Activated naive CD4-positive, alpha-beta T cell (primary cell): ENCODE measurements at places on chromosomes 12 and 14.

- DNase-seq = no peak
Measured at GRCh38 chr12:9649532-9649940, 20.0 kb upstream of the CLEC2D start.

DNA sequence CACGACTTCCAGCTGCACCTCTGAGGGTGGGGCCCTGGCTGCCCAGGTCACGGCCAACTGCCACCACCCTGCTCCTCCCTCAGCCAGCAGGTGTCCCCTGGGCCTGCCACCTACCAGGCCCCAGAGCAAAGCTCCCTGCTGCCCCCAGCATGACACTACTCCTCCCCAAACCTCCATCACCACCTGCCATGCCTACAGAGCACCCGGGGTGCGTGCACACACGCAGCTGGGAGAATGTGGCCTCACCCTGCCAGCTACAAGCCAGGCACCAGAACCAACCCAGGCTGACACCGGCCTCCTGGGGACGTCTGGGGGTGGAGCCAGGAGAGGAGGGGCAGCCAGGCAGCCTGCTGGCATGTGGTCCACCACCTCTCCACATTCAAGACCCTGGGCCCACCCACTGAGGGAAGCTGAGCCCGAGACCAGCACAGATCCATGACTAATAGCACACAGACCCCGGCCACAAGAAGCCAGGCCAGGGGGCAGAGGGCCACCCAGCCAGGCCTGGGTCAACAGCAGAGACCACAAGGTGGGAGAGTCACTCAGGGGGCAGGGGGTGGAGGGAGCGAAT is 3.4 kb downstream of the JAG2 start:
- DNase-seq = no peak

DNA sequence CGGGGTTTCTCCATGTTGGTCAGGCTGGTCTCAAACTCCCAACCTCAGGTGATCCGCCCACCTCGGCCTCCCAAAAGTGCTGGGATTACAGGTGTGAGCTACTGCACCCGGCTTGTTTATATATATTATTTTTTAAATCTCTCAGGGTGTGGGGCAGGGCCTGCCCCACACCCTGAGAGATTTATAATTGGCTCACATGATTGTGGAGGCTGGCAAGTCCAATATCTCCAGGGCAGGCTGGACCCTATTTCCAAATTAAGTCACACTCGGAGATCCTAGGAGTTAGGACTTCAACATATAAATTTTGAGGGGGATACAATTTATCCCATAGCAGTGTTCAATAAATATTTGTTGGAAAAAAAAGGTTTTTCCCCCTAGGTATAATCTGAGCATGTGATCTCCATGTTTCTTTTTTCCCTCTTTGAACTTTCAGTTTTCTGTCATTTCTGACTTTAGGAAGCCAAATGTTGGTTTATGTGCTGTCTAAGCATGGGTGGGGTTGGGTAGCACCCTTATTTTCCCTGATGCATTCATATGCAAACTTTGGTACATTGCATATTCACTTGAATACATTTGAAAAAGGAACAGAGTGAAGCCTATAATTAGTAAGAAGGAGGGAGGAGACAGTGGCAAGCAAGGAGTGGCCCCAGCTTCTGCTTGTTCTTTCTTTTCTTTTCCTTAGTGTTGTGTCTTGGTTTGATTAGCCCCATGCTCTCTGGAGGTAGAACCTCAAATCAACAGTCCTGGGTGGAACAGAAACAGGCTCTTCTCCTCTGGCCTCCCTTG is 8.7 kb upstream of the A2ML1 start:
- DNase-seq = no peak

DNA sequence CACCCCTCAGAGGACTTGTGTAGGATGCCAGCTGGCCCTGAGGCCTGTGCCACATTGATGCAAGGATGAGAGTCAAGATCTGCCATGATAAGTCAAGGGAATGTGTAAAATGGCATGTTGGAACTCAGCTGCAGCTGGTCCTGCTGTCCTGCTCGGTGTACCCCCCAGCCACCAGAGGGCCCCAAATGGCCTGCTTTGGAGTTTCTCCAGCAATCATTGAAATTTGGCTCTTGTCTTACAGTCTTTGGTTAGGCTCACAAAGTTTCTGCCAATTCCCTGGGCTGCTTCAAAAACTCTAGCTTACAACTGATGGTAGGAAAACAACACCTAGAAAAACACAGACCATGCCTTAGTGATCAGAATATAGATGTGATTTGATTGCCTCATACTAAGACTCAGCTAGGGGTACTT is 76.8 kb downstream of the HSD17B6 start:
- no peak for DNase-seq

DNA sequence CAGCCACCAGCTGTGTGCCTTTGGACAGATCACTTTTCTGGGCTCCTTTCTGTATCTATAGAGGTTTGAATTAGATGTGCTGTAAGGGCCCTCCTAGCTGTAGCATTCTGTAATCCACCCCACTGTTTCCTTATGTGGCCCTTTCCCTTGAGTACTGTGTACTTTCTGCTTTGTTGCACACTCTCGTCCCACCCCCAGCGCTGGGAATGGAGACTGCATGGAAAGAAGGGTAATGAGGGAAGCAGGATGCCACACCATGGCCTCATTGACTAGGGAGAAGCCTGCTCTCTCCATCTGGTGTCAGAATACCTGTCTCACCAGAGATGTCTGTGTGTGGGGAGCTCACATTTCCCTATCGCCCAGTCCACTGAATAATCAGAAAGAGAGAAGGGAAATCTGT is 13.6 kb upstream of the GALNT16 start:
- DNase-seq = no peak

GRCh38 chr14:103504991-103505565 is 17.6 kb downstream of the CKB start:
- DNase-seq = no peak

DNA sequence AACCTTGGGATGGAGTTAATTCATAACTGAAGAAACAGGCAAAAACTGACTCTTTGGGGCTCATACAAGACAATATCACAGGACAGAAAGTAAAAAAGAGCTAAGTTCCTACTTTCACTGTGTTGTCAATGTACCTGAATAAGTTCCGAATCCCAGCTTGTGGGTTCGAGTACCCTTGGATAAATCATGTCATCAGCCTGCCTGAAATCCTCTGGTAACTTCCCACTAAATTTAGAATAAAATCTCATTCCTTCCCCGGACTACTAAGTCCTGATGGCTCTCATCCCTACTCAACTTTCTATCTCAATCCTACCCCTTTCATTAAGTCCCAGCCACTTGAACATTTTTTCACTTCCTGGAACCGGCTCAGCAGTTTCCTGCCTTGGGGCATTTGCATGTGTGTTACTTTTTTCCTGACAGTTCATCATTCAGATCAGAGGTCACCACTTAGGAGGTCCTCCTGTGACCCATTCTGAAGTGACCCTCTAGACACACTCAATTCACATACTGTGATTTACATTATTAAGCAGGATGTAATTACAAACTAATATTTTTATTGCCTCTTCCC is 12.7 kb downstream of the ERP29 start:
- DNase-seq = no peak

DNA sequence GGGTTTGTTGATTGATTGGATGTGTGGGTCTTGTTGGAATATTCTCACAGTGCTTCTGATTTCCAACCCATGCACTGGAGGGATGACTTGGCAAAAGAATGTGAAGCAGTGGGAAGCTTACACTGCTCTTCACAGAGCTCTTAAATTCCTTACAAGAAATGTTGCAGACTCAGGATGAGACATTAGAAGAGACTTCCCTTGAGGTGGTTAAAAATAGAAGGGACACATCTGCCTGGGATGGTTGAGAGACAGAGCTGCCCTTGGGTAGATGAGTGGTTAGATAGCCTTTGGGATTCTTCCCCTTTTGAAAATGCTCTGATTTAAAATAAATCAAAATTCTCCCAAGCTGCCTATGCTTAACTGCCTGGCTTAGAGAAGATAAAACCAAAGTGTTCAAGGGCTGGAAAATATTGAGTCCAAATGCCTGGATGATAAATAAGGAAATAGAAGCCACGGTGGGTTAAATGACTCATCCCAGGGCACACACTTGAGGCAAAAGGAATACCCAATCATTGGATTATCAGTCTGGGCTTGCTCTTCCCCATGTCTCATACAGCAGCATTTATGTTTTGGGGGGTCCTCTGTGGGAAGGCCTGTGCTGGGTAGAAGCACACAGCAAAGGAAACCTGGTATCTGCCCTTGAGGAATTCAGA is 264.3 kb downstream of the AKAP6 start:
- DNase-seq = no peak

DNA sequence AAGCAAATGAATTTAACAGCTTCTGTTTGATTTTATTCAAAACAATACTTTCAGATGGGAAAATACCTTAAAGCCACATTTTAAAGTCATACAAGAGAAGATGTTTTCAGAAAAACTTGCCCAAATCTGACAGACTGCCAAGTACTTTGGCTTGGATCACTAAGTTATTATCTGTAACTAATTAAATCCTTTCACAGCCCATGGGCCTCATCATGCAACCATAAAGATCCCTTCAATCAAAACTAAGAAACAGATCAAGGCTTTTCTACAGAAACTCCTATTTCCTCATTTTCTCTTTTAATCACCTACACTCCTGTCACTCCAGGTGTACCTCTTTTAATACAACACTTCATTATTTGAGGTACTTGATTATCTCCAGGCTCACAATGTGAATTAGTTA is 28.1 kb downstream of the BLTP3B start:
- no peak for DNase-seq

DNA sequence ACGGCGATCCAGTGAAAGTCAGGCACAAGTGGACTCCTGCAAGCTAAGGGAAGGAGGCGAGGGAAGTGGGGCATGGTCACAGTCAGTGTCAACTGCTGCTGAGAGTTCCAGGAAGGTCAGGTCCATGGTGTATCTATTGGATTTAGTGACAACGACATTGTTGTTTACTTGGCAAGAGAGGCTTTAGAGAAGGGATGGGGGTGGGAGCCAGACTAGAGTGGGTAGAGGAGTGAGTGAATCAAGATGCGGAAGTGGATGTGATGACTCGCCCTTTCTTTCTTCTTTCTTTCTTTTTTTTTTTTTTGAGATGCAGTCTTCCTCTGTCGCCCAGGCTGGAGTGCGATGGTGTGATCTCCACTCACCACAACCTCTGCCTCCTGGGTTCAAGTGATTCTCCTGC is 12.5 kb downstream of the P2RX7 start:
- no peak for DNase-seq

DNA sequence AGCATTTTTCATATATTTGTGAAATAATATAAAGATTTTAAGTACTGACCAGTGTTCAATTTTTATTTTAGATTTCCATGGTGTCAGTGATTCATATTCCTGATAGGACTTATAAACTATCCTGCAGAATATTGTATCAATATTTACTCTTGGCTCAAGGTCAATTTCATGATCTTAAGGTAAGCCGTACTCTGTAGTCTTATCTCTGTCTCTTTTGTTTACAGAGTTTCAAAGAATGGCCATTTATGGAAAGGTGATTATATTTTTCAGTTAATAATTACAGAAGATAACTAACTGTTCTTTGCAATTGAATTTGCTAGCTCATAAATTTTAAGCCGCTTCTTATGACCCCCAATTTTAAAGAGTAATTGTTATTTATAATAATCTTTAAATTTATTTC is 27.9 kb downstream of the CGRRF1 start:
- no peak for DNase-seq
